ENCODE measurements at places on chromosomes 6 and 20.

- DNase-seq, result no peak
Measured at GRCh38 chr20:56001106-56001785, 4.1 kb downstream of the CBLN4 start.

- DNase-seq, result no peak
Measured at GRCh38 chr6:111238464-111239119, 151.3 kb downstream of the SLC16A10 start.

DNA sequence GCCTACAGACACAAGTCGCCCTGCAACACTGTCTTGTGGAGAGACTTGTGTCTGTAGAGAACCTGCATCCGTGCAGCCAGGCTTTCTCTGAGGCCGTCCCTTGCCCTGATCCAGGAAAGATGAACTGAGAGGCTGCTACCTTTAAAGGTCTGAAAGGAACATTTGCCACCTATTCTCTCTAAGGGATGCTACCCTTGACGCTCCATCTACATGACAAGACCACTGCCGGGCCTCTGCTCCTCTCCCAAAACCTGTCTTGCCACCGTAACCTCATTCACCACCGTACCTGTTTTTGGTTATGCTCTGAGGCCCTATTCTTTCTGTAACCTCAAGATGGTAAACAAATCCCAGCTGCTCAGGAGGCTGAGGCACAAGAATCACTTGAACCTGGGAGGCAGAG, 73.9 kb downstream of the FOXF2 start:
- DNase-seq, result no peak

DNA sequence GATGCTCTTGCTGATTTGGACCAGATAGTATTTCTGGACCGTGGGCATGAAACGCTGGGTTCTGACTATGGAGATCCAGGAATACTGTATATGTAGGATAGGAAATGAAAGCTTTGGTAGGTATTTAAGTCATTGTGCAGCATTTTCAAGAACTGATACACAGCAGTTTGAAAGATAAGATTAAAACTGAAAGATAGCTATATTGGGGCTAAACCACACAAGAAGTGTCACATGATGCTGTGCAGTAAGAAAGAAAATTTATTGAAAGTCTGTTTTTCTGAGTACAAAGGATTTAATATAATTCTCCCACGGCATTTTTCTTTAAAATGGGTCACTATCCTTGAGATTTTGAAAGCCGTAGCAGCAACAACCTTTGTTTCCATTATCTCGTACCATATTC, 305 bp downstream of the IL17A start:
- DNase-seq, result no peak

DNA sequence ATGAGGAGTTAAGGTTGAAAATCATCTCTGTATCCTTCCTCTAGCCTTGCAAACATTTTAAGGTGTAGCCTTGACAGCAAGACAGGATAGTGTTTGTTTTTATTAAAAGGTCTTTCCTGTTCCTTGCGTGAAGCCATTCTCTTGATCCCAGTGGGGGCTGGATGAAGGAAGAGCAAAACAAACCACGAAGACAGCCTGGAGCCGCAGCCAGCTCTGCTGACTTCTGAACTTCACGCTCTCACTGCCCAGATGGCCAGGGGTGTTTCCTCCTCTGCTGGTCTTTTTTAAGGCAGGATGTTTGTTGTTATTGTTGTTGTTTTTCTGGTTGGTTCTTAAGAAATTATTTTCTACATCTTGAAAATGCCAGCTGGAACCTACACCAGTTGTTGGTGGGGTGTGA, 156.4 kb downstream of the MTHFD1L start:
- DNase-seq, result no peak

DNA sequence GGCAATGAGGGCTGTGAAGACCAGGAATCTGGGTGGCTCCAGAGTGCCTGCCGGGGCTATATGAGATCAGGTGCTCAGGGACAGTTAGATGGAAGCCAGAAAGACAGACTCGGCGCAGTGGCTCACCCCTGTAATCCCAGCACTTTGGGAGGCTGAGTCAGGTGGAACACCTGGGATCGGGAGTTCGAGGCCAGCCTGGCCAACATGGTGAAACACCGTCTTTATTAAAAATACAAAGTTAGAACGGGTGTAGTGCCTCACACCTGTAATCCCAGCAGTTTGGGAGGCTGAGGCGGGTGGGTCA, 43.4 kb downstream of the BCAS4 start:
- no peak for DNase-seq

- DNase-seq, result no peak
Measured at GRCh38 chr20:47355489-47356219, 845 bp downstream of the ZMYND8 start.

All from NCI-H1436 (cell line).